ENCODE measurements at places on chromosomes 4 and X.

DNA sequence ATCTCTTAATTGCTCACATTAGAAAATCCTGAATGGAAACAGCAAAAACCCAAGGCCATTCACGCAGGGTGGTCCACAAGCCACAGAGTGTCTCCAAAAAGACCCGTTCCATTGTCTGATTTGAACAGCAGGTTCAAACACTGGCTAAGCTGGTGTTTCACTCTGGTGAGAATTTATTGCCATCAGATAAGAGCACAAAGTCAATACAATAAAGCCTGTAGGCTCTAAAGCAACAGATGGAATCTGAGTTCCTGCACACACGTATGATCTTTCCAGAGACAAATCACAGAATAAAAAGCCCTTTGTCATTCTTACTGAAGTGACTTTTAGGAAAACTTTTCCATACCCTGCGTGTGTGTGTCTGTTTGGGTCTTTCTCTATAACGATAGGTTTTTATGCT, 5.1 kb upstream of the SFRP2 start:
- no peak for DNase-seq

DNA sequence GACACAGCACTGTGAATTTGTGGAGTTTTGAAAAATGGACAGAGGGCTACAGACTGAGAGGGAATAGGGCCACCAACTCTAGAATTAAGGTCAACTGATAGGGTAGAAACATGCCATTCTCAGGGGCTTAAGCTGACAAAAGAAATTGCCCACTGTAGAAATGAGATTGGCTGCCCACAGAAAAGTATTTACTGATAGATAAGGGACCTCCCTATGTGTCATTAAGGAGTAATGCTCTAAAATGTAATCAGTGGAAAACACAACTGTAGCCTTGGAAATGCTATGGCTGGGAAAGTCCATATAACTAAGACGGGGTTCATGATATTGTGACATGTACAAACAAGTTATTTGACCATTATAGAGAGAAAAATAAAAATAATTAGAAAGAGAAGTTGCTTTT, 4.6 kb downstream of the RTL9 start:
- no peak for DNase-seq

- no peak for DNase-seq
These were observed 69.8 kb downstream of the SORCS2 start for GRCh38 chr4:7262134-7262533.

DNA sequence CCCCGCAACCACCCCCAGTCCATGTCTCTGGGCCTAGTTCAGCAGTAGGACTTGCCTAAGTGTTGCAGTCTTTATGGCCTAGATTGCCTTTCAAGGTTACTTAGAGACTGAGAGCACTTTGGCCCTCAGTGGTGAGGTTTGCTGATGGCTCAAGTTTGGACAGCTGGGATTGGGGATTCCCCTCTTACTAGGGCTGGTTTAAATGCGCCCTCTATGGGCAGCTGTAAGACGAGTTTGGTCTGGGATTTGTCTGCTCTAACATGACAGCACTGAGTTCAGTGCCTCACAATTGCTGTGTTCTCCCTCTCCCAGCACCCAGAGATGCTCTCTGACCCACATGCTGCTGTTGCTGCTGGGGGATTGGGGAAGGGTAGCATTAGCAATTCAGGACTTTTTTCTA, 23.1 kb downstream of the DACH2 start:
- DNase-seq, result no peak

- no peak for DNase-seq
These were observed 25.3 kb downstream of the STARD8 start for GRCh38 chrX:68672581-68673318.

DNA sequence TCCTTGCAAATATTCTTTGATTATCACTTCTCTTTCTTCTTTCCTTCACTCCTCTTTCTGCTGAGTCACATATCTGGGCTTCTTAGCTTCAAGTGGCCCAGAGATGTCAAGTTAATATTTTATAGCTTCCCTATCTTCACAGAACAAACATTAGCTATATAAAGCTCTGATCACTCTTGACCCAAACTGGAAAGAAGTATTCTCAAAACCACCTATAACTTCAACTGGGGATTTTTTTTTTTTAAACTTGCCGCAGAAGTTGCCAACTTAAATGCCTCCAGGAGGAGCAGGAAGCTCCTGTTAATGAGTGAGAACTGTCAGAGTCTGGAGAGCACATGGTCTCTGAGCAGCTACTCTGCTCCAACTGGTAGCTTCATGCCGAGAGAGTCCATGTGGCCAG, 233.3 kb upstream of the EDNRA start:
- DNase-seq, result no peak

- DNase-seq, result no peak
These were observed 195.0 kb upstream of the HS3ST1 start for GRCh38 chr4:11623726-11624037.

GRCh38 chr4:40918330-40918729, 168.6 kb downstream of the NSUN7 start:
- no peak for DNase-seq

DNA sequence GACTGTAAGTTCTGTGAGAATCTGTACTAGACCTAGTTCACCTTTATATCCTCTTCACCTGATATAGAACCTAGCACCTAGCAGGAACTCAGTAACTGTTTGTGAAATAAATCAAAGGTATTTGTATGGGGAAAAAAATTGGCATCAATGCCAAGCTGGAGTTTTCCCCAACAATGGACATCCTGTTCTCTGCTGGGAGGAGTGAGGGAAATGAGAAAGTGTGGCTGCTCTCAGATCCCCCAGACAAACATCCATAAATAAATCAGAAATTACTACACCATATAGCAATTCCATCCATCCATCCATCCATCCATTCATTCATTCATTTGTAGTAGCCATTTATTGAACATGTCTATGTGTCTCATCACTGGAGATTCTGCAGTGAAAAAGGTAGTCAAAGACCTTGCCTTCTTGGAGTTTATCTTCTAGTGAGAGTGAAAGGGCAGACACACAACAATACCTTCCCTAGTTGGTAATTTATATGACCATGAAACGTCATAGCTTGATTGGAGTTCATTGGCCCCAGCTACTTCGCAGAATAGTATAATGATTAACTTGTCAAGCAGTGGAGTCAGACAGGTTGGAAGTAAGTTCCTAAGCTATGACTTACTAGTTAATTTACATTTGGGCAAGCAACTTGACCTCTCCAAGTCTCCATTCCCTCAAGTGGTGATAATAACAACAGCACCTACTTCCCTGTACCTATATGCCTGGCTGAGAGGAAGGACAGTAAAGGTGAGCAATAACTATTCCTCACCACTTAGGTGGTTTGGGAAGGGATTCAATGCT, 98.7 kb upstream of the KIT start:
- no peak for DNase-seq

DNA sequence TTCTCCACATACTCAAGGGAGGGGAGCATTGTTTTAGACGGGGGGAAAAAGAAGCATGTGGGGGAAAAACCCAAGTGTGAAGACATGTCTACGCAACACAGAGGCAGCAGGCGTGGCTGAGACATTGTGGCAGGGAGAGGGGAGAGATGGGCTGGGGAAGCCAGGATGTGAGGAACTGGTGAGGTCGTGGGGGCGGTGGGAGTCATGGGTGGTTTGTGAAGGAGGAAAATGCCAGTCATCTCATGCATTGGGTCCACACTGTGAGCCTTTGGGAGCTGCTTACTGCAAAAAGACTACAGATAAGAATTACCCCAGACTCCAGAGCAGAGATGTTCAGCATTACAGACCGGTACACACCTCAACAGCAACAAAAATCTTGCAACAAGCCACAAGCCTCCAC, 2.1 kb downstream of the JAKMIP1 start:
- DNase-seq, result no peak

- DNase-seq, result no peak
These were observed 605.0 kb downstream of the GABRG1 start for GRCh38 chr4:45518832-45519231.

DNA sequence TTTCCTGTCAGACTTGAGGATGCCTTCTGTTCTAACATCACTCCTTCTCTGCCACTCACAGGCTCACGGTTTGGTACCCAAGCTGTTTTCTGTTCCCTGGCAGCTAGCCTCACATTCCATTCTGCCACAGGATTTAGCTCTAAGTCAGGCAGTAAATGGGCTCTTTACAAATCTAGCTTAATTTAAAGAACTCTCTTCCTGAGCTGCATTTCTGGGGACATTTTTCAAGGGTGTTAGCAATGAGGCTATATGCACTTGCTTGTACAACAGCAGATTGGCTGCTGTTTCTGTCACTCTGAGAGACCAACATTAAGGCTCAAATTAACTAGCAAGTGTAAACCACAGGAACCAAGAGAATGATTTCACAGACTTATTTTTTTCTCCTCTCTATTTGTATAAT, 337.8 kb upstream of the NOCT start:
- no peak for DNase-seq

- DNase-seq, result no peak
These were observed 192.0 kb upstream of the ETNPPL start for GRCh38 chr4:108954880-108955279.

DNA sequence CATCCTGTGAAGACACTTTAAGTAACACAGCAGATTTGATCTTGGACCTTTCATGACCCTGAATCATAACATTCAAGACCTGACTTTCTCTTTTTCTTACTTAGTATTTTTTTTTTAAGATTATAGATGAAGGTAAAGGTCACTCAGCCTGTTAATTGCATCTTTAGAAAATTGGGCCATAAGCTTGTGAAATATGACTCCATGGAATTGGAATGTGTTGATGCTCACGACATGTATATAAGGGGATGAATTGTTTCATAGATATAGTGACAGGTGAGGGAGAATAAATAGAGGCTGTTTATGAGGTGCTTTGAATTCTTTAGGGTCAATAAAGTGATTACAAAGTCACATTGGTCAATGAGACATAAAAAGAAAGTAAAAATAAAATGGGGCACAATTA, 27.7 kb upstream of the HS3ST1 start:
- no peak for DNase-seq

DNA sequence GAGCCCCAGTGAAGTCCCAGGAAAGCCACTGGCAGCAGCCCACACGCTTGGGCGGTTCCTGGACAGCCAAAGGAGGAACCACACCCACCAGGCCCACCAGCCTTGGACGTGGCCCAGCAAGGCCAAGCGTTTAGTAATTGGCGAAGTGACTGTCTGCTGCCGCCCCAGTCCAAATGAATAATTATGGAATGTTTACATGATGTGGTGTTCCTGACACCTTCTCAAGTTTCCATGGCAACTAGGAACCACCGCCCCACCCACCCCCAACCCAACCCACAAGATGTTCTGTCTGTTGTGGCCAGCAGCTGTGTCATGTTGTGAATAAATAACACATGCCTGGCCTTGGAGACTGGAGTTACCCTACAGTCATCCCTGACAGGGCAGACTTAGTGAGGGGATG, 22.3 kb downstream of the APLN start:
- no peak for DNase-seq

GRCh38 chrX:3024176-3024575, 17.1 kb upstream of the ARSF start:
- DNase-seq, result no peak

GRCh38 chr4:53371843-53372521, 5.5 kb upstream of the FIP1L1 start:
- no peak for DNase-seq

GRCh38 chr4:76210452-76210851, 3.2 kb downstream of the SCARB2 start:
- DNase-seq, result no peak

GRCh38 chr4:20347531-20347930, 95.8 kb downstream of the SLIT2 start:
- no peak for DNase-seq

- DNase-seq, result no peak
These were observed 82.8 kb upstream of the AMELX start for GRCh38 chrX:11210415-11210801.

GRCh38 chr4:126583509-126583908, 1049.2 kb upstream of the INTU start:
- no peak for DNase-seq

DNA sequence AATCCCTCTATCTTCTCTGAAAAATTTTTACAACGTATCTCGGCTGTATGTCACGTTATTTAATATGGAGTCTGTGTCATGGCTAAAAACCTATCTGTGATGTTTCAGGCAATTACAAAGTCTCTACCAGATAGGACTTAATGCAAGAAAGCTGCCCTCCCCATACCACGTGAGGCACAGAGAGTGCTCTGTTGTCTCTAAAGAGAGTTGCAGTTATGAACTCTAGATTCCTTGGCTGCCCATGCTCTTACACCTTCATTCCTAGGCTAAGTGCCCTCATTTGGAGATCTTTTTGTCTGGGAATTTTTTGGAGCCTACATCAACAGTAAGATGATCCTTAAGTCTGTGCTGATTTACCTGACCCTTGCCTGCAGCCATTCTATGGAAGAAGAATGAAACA, 935.9 kb downstream of the C4orf33 start:
- no peak for DNase-seq

DNA sequence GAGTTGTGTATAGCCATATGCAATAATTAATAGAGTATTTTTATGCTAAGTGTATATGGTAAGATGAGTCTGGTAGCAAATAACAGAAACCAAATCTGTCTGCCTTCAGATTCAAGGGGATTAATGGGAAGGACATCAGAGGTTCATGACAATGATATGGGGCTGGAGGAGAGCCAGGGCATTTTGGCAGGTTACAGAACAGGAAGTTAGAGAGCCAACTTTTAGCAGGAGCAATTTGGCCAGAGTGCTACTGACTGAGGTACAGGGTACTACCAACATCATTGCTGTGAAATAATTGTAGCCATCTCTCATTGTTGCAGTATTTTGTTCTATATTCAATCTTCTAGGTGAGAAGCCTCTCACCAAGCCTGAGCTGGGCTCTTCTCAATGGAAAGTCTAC, 210.9 kb upstream of the FAM47A start:
- DNase-seq, result no peak

DNA sequence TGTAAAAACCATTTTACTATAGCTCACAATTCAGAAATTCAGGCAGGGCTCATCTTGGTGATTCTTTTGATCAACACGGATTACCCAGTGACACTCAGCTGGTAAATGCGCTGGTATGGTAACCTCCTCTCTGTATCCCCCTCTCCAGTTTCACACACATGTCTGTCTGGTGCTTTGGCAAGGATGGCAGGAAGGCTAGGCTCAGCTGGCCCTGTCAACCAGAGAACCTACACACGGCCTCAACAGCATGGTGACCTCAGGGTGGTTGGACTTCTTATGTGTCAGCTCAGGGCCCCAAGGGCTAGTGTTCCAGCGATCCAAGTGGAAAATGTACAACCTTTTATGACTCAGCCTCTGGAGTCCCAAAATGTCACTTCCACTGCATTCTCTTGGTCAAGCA, 55.7 kb upstream of the EOLA2 start:
- DNase-seq, result no peak

DNA sequence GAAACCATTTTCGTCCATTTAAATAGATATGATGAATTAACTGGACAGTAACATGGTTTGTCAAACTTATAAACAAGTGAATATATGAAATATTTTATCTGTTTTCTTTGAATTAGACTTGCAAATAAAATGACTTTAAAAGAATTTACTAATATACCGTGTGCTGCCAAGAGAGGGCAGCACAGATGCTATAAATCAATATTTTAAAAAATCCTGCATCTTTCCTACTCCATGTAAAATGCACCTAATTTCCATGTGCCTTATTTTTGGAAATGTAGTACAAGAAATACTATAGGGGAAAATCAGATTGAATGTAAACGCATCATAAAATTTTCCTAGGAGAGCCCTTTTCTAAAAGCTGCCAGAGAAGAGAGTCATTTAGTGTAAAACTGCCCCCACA, 62.2 kb downstream of the PRKX start:
- DNase-seq, result no peak

- no peak for DNase-seq
These were observed 283.4 kb downstream of the BCOR start for GRCh38 chrX:39814391-39814790.

Measured in GM12891 (cell line).